ENCODE measurements at places on chromosomes 12 and 14.

GRCh38 chr14:22471545-22472121 lies 117.4 kb downstream of the DAD1 start:
- DNase-seq, result peak; percentile 63

DNA sequence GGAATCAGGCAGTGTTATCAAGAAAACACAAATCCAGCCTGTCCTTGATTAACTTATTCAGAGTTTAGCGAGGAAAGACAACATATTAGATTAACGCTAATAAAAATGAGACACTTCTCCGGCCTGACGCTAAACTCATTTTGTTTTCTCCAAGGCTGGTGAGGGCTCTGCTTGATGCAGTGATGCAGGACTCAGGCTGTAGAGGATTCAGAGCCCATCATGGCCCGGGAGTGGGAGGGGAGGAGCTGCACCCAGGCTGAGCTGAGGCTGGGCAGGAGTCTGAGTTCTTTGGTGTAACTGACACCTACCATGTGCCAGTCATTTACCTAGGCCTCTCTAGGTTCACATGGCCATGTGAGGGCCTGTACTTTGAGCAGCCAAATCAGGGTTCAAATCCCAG lies 70.0 kb downstream of the WSCD2 start:
- DNase-seq, result no peak

DNA sequence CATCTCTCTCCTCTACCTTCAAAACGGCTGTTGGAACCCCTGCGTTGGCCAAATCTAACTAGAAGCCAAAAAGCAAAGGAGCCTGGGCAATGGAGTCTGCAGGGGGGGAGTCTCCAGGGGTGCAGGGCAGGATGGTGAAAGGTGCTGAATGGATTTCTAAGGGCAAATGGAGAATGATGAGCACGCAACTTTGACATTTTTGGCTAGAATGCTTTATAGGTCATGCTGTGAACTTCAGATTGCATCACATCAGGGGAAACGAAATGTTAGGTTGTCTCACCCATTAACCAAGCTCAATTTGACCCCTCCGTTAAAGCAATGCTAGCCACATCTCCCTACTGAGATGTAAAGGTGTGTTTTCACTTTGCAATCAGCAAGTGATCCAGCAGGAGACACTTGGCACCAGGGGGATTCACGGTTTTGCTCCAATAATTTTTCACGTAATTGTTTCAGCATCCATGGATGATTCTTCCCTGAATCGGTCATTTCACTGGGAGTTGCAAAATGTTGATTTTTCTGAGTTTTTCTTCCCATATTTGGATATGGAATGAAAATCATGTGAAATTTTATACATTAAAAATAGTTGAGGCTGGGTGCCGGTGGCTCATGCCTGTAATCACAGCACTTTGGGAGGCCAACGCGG lies 78.0 kb upstream of the MDM1 start:
- no peak for DNase-seq

DNA sequence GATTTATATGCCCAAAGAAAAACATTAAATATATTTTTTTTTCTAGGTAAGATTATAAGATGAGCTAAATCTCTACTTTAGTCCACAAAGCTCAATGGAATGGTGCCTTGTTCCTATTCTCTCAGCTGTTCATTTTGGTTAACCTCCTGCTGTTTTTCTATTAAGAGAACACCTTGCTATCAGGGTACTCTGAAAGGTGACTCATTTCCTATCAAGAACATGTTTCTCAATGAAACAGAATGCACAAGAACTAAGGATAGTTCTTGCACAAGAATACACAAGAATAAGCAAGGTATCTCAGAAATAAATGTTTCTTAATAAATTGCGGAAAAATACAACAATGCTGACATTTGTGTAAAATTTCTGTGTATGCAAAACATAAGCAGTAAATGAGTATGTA lies 14.1 kb downstream of the ABCD2 start:
- no peak for DNase-seq

GRCh38 chr14:94823556-94824341 lies 53.8 kb upstream of the GSC start:
- DNase-seq, result no peak

DNA sequence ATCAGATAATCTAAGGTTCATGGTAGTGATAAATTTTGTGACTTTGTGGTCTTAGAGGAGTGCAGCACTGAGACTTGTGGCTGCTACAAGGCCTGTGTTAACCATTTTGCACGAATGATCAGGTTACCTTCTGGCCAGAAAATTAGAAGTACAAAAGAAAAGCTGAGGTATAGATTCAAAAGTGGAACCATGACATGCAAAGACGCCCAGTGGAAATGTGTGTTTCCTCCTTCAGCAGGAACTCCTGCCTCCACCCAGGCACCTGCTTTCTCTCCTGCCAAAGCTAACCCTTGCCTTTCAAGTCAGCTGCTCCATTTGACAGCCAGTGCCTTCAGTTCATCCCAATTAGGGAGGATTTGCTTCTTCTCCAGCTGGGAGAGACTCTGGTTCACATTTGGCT lies 10.1 kb downstream of the PDE6H start:
- no peak for DNase-seq

DNA sequence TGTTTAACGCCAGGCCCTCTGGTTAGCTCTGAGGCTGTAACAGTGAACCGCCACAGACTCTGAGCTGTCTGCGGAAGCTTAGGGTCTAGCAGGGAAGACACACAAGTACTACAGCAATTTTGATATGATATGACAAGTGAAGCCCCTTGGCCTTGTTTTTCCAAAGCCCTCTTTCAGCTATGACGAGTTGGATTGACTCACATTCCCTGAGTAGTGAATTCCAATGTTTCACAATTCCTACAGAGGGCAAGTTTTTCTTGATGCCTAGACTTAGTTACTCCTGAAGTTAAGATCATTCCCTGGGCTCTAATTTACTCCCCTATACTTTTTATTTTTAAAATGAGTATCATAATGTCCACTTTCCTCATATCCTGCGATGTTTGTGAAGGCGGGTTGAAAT lies 53.3 kb upstream of the CISTR start:
- DNase-seq, result no peak

DNA sequence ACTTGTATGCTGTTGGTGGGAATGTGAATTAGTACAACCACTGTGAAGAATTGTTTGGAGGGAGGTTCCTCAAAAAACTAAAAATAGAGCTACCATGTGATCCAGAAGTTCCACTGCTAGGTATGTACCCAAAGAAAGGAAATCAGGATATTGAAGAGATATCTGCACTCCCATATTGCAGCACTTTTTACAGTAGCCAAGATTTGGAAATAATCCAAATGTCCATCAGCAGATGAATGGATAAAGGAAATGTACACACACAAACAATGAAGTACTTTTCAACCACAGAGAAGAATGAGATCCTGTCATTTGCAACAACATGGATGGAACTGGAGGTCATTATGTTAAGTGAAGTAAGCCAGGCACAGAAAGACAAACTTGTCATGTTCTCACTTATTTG lies 25.9 kb downstream of the TIGAR start:
- DNase-seq, result no peak

- DNase-seq, result no peak
These were observed 161.8 kb upstream of the SLC38A2 start for GRCh38 chr12:46534327-46534840.

DNA sequence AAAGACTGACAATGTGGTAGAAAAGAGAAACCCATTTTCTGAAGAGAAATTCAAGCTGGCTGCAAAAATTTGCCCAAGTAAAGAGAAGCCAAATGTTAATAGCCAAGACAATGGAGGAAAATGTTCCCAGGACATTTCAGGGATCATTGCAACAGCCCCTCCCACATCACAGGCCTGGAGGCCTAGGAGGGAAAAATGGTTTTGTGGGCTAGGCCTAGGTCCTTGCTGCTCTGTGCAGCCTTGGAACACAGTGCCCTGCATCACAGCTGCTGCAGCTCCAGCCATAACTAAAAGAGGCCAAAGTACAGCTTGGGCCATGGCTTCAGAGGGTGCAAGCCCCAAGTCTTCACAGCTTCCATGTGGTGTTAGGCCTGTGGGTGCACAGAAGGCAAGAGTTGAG lies 332.4 kb upstream of the LRIG3 start:
- no peak for DNase-seq

DNA sequence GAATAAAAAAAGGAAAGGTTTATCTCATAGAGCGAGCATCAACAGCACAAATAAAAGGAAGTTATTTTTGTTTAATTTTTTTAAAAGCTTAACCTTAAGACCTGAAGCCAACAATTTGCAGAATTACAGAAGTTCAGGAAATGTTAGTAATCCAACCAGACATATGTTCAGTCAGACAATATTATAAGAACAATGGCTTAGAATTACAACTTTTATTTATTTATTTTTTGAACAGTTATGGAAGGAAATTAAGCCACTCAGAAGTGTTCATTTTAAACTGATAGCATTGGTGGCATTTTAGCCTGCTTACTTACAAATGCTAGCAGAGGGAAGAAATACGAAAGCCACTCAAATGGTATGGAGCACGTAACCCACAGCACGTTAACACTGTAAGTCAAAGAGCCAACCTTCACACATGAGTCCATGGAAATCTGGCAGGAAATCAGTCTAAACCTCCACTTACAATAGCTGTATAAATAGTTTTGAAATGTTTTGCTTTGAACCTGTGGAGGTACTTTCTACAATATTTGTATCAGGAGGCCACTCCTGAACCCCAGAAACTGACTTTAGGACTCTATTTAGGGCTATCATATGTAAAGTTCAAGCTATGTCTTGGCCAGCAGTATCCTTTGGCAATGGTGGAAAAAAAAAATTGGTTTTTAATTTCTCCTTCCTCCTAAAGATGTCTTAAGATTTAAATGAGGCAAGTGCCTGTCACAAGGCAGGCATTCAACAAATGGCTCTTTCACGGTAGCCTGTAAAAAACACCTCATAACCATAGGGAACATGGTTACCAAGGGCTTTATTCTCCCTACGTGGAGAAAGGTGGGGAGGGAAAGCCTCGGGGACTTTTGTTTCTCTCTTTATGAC lies 102.3 kb downstream of the ITPR2 start:
- no peak for DNase-seq

- no peak for DNase-seq
These were observed 15.3 kb upstream of the DGLUCY start for GRCh38 chr14:91098591-91098990.

GRCh38 chr12:109532721-109533486 lies 40.4 kb downstream of the MMAB start:
- no peak for DNase-seq

- peak; percentile 68 for DNase-seq
These were observed 507 bp upstream of the CD9 start for GRCh38 chr12:6199531-6200255.

DNA sequence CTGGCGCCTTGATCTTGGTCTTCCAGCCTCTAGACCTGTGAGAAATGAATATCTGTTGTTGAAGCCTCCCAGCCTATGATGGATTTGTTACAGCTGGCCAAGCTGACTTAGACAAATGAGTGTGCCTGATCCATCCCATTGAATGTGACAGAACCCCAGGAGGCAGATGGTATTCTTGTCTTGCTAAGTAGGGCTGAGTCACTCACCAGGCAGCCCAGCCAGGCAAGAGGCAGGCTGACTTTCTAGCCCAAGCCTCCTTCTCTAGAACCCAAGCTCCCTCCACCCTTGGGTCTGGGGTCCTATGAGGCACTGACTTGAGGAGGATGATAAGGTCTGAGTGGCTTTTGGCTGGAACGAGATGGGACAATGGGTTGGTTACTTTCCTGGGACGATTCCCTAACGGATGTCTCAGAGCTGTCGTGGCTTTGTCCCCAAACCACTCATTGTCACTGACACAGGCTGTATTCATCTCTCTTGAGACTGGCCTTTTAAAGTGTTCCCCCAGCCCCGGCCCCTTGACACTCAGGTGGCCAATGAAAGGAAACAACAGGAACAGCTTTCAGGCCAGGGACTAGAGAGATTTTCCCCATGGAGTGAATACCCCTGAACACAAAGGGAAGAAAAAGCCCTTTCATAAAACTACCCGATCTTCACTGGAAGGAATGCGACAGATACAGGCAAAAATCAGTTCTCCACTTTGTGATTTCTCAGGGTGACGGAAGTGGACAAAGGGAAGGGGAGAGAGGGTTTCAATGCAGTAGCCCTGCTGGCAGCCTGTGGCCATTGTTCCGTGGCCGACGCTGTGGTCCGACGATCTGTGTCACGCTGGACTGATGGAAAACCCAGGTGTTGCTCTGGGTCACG lies 264.2 kb downstream of the AACS start:
- no peak for DNase-seq

DNA sequence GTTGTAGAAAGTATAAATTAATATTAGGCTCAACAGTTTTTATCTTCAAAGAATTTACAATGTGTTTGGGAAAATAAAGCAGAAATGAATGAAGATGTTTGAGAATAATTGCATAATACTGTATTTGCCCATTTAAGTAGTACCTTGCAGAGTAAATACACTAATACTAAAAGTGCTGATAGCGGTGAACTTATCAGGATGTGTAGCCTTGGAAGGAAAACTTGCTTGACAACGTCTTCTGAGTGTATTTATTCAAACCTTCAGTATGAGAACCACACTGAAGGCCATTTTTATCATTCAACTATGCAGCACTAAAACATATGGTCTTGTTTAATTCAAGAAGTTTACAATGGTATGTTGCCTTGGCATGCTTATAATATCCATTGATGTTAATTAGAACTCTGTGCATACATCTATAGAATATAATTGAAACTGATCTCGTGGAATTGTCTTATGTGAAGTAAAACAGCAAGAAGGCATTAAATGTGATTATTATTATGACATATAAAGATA lies 41.3 kb downstream of the MSRB3 start:
- no peak for DNase-seq

GRCh38 chr14:93725993-93726392 lies 62.3 kb downstream of the PRIMA1 start:
- DNase-seq, result no peak

- no peak for DNase-seq
These were observed 48.2 kb downstream of the MOK start for GRCh38 chr14:102256716-102257115.

DNA sequence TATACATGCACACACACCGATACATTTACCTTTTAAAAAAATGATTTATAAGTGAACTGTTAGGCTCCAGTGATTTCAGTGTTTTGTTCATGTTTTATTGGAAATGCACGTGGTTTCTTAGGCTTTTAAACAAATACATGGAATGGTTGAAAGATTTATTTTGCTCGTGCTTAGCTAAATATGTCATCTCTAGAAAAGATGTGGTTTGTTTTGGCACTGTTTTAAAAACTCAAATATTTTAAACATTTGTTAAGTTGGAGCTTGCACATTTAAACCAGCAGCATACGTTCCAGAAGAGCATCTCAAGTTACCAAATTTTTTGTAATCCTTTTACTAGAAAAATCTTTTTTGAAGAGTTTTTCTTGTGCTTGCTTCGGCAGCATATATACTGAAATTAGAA lies 44.5 kb downstream of the FOXA1 start:
- no peak for DNase-seq

DNA sequence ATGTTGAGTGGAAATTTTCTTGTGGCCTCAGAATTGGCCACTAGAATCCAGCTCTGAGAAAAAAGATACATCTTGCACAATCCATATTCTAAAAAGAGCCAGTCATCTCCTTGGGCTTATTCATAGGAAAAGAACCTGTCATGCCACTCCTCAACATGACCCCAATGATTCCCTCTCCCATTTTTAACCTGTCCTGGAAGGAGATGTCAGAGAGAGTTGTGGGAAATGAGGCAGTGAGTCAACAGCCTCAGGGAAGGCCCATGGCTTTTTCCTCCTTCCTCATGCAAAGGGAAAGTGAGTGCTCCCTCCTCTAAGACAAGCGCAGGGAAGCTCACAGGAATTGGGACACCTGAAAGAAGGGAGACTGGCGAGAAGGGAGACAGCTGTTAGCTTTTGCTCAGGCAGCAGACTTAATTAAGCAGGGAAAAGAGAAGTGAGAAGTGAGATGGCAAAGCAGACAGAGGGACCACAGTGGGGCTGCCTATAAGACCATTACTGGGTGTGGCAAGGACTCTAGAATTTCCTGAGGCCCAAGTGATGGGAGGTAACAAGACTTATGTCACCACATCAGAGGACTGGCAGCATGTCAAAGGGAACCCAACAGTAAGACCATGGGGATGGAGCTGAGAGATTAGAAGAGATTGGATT lies 10.2 kb upstream of the DHRS7 start:
- DNase-seq, result no peak

Data from Right ventricle myocardium superior (tissue), 1 donor.